Suppressor macrophage treated with lipopolysaccharide for 4 hours (primary cell): ENCODE measurements at places on chromosomes 5 and 9.

GRCh38 chr9:110936237-110936636 is 102.0 kb downstream of the LPAR1 start:
- peak; percentile 38 for DNase-seq

- no peak for DNase-seq
Observed at GRCh38 chr5:131418846-131419245, 155.0 kb downstream of the CDC42SE2 start.

DNA sequence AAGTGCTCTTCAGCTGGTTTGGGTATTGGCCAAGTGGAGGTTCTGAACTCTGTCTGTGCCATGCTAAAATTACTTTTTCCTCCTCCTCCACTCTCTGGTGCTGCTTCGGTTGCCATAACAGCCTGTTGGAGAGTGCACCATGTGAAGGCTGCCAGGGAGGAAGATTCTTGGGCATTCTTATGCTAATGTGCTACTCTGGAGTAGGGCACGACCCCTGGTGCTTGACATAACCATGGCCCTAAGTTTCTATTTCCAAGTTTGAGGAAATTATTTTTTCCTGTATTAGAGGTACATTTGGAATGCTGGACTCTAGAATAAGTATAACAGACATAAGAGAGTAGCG is 111.6 kb downstream of the ARHGAP26 start:
- DNase-seq, result no peak

DNA sequence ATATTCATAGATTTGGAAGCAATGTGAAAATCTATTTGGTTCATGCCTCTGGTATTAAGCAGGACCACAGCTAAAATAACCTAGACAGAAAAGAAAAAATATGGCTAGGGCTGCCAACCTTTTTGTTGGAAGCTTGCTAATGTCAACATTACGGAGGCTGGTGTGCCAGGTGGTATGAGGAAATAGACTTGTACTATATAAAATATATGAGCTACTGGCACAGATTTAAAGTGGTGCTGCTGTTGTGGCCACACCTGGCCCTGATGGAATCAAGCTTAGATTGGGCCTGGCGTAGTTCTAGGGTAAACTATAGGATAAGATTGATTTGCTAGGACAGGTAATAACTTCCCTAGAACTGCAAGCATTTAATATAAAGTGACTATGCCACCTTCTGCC is 10.6 kb upstream of the PARP8 start:
- DNase-seq, result no peak

GRCh38 chr5:135880801-135881200 is 14.8 kb downstream of the IL9 start:
- DNase-seq, result no peak

GRCh38 chr5:173751266-173751600 is 134.8 kb upstream of the BOD1 start:
- no peak for DNase-seq

DNA sequence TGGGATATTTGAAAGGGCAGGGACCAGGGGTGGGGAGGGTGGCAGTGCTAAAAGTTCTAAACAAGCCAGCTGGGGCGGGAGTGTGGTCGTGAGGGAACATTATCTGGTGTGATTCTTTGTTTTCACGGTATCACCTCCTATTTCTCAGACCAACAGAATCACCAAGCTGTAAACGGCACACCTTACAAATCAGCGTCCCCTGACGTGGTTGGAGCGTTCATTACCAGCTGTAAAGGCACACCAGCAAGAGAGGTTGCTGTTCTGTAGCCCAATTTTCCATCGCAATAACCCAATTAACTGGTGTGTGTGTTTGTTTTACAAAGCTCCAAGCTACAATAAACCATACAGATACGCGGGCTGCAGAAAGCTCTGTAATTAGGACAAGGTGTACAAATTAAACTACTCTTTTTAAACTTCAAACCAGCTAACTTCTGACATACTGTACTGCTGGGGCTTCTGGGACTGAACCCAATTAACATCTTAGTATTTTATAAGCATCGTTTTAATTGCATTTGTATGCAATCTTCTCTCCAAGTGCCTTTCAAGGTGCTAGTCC is 303.6 kb upstream of the CLINT1 start:
- DNase-seq, result no peak

- no peak for DNase-seq
Observed at GRCh38 chr9:96777426-96777864, 442 bp downstream of the ZNF510 start.

DNA sequence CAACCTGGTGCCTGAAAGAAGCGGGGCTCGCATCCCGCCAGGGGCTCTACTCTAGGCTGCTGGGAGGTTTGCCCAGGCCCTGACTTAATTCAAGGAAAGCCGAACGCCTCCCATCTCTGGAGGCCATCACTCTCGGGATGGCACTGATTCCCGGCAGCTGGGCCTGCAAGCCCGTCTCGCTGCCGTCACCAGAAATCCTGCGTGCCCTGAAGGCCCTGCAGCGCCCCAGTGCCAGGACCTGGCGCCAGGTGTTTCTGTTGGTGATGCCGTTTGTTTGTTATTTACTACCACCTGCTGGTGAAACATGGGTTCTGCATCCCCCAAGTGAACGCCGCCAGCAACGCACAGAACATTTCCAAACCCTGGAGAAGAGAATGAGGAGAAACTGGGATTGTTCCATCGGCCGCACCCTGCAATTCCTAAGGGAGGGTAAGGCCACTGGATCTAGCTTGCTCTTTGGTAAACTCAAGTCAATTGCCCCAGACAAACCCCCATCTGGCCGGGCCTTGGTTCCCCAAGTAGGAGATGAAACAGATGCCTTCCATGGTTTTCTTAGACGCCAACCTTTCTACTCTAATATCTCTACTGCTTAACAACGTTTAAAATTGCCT is 77.9 kb downstream of the AK8 start:
- DNase-seq, result peak; percentile 74

DNA sequence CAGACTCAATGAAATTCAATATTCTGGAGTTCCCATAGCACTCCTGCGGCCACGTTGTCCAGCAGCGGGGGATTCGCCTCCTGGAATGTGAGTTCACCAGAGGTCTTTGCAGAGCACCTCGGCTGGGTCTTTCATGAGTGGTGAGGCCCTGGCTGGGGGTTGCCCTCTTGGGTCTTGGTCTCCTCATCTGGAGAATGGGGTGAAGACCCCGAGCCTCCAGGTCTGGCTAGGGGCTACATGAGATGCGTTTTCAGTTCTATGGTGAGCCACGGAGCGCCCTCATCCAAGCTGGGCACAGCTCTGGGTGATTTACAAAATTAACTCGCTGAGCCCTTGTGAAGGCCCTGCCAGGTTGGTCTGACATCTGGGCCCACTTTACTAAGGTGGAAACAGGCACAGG is 37.5 kb upstream of the RXRA start:
- no peak for DNase-seq

- no peak for DNase-seq
Observed at GRCh38 chr5:130164966-130165365, 260.7 kb downstream of the CHSY3 start.

GRCh38 chr5:22258139-22258538 is 595.0 kb downstream of the CDH12 start:
- DNase-seq, result no peak

GRCh38 chr9:86747711-86748110 is 199.6 kb downstream of the GAS1 start:
- no peak for DNase-seq

GRCh38 chr9:3817208-3817607 is 291.4 kb upstream of the RFX3 start:
- DNase-seq, result no peak

DNA sequence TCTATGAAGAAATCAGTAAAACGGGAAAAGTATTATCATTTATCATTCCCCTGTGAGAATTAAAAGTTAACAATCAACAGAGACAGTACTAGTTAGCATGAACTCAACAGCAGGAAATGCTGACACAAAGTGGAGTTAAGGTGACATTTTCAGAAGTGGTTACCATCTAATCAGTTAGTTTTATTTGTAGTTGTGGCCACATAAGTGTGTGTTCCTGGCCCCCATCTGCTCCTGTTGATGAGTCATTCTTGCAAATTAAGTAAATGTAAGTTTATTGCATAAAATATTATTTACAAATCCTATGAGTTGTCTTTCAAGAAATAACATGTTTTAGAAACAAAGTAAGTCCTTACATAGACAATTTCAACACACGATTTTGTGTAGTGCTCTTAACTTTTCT is 8.9 kb upstream of the BNC2 start:
- no peak for DNase-seq

DNA sequence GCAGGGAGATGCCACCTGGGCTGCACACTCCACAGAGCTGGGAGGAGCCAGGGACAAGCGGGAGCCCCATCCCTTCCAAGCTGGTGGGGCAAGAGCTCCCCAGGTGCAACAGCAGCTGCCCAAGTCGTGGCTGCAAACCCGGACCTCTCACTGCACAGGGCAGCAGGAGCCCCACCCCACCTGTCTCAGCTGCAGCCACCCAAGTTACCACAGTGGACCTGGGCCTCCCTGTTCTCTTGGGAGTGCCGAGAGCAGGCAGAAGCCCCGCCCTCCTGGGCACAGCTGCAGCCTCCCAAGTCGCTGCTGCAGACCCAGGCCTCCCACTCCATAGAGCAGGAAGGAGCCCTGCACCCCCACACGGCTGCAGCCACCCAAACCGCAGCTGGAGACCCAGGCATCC is 374.1 kb upstream of the ACO1 start:
- no peak for DNase-seq

DNA sequence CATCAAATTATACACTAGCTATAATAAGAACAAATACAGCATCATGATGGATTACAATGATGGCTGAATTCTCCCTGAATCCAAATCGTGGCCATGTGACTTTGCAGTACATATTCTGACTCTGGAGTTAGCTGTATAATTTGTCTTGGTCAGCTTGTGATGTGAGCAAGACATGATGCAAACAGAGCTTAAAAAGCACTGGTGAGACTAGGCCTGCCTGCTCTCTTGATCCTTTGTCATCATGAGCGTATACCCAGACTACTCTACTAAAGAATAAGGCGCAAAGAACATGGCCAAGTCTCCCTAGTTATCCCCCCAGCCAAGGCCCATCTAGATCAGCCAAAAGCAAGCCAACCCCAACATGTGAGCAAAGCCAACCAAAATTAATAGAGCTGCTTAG is 34.7 kb upstream of the IFNE start:
- DNase-seq, result no peak

DNA sequence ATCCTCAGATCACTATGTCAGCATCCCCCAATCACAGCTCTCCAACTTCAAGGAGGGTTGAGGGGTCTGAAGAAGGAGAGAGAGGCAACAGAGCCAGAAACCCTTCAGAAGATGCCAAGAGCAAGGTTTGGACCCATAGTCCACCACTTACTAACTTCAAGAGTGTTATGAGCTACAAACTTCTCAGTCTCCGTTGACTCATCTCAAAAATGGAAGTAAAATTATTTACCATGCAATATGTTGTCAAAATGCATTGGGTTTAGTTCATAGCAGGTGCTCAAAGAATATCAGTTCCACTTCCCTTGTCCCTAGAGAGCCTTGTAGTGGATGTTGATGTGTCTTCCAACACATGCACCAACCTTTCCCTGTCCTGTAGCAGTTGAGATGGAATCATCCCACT is 116.0 kb downstream of the KCNIP1 start:
- DNase-seq, result peak; percentile 33

- DNase-seq, result no peak
Observed at GRCh38 chr9:131366761-131367401, 27.0 kb upstream of the PRRC2B start.

DNA sequence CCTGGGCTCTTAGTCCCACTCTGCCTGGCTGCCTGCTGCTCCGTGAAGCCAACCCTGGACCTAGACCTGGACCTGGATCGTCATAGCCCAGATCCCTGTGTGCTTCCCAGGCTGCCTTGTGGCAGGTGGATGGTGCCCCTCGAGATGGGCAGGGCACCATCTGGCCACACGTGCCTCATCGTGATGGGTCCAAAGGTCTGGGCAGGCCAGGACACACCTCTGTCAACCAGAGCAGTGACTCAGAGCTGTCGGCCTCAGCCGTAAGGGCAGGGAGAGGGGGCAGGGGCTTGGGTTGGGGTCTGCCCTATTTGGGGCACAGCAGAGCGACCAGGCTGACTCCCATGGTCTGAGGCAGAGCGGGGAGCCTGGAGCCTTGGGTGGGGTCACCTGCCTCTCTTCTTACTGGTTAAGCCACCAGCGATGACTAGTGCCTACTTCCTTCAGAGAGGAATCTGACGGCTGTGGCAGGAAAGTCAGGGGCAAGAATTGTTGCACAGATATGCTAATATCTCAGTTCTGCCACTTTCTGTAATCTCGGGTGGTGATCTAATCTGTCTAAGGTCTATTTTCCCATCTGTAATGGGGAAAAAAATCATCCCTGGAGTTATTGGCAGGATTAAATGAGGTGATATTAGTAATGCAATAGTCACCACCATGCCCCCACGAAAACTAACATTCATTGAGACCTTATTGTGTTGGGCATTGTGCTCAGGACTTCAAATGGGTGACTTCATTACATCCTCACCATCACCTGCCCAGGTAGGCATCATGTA is 3.2 kb upstream of the CDHR2 start:
- DNase-seq, result no peak

GRCh38 chr5:60483050-60483449 is 216.9 kb downstream of the DEPDC1B start:
- DNase-seq, result peak; percentile 9

- no peak for DNase-seq
Observed at GRCh38 chr9:131693651-131694597, 46.0 kb downstream of the RAPGEF1 start.

DNA sequence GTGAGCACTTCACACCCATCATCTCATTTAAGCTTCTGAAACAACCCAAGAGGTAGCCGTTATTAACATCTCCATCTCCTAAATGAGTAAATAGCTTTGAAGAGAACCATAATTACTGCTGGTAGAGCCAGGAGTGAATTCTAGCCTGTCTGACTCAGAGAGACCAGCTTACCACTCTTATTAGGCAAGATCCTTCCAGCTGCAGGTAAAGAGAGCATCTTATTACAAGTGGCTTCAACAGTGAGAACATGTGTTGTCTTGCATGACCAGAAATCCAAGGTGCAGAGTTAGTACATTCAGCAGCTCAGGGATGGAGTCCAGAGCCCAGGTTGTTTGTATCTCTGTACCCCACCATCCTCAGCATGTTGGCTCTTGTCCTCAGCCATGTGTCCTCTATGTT is 10.9 kb upstream of the AFAP1L1 start:
- no peak for DNase-seq
